Progenitor cell of endocrine pancreas (in vitro differentiated cells): ENCODE measurements at places on chromosomes 3 and 15. TPM values are rescaled to one million over a fixed set of nuclear protein-coding genes. Genes with fewer than 3 reads are reported as not detected.

DNA sequence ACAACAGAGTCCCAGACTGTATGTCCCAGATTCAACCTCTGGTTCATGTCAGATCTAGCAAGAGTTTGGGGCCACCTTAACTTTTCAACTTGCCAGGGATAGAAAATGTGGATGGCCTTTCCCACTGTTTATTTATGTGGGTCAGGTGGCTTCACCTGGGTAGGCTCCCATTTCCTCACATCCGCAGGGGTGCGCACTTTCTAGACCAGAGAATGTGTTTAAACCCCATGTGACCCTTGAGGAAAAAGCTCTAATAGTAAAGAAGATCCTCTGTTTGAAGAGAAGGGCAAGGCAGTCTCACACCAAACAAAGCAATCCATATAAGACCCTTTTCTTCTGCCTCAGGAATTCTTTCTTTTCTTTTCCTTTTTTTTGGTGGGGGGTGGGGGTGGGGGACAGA, 167.2 kb upstream of the TSC22D2 start:
- no peak for DNase-seq
- H3K36me3 ChIP-seq, result no peaks in the 10 kb centered on the region
- no peak overlapping the region for H3K27ac ChIP-seq
- peaks cover 3% of the 10 kb centered on the region for H3K27me3 ChIP-seq

The TMCO5A gene
- total RNA-seq, result not detected in 2 replicates

The SCAMP5 gene
- total RNA-seq, result 55.9 and 58.0 TPM in 2 replicates

DNA sequence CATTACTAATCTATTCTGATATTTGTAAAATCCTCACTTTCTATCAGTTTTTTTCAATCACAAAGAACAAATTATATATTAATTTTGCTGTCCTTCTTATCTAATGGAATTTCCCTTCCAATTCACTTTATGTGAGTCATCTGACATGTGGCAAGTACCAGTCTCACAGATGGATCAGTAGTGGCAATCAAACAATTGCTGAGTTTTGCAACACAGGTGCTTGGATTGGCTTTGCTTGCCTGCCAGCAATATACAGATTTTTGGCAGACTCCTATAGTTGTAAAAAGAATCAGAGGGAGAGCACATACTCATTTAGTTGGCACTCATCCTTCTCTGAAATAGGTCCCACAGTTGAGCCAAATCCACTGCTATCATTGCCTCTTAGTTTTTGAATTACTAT, 83.7 kb downstream of the BCHE start:
- no peaks in the 10 kb centered on the region for H3K4me1 ChIP-seq
- H3K27me3 ChIP-seq, result no peaks in the 10 kb centered on the region
- no peaks in the 10 kb centered on the region for H3K36me3 ChIP-seq
- no peak for DNase-seq
- H3K27ac ChIP-seq, result no peak overlapping the region
- no peak overlapping the region for H3K4me3 ChIP-seq

- DNase-seq, result no peak
- H3K4me3 ChIP-seq, result no peak overlapping the region
- no peak overlapping the region for H3K27ac ChIP-seq
- H3K27me3 ChIP-seq, result no peaks in the 10 kb centered on the region
Observed at GRCh38 chr3:149245738-149246451, 24.3 kb upstream of the CP start.
